ENCODE measurements at places on chromosomes 3 and 15. TPM values are rescaled to one million over a fixed set of nuclear protein-coding genes. Genes with fewer than 3 reads are reported as not detected.

GOLGB1 gene
- 102 TPM for total RNA-seq

ST3GAL6 gene
- 10.6 TPM for total RNA-seq

PCOLCE2 gene
- 11.0 TPM for total RNA-seq

DNA sequence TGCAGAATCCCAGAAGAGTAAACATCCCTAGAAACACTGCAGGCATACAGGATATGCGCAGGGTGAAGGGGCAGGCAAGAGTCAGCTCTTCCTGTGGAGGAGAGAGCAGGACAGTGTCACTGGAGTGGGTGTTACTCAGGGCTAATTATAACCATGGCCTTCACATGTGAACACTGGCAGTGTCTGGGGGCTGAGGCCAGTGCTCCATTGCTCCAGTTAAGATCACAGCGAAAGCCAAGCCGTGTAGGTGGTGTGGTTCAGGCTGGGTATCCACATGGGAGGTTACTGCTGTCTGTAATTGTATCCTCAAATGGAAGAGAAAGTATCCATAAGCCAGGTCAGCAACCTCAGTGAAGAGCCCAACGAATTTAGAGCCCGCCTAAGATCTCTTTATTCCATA is 84.6 kb downstream of the MESD start:
- H3K27me3 ChIP-seq: no peaks in the 10 kb centered on the region
- no peaks in the 10 kb centered on the region for H3K36me3 ChIP-seq
- H3K4me1 ChIP-seq: no peaks in the 10 kb centered on the region
- no peak overlapping the region for H3K27ac ChIP-seq
- no peak overlapping the region for H3K4me3 ChIP-seq

- no peaks in the 10 kb centered on the region for H3K27me3 ChIP-seq
- peaks cover 2% of the 10 kb centered on the region for H3K36me3 ChIP-seq
- peaks cover 41% of the 10 kb centered on the region for H3K4me1 ChIP-seq
- no peak for DNase-seq
- no peak overlapping the region for H3K4me3 ChIP-seq
- H3K27ac ChIP-seq: peak overlapping the region; percentile 88
These were observed 24.0 kb downstream of the ANXA2 start for GRCh38 chr15:60373745-60374144.

DNA sequence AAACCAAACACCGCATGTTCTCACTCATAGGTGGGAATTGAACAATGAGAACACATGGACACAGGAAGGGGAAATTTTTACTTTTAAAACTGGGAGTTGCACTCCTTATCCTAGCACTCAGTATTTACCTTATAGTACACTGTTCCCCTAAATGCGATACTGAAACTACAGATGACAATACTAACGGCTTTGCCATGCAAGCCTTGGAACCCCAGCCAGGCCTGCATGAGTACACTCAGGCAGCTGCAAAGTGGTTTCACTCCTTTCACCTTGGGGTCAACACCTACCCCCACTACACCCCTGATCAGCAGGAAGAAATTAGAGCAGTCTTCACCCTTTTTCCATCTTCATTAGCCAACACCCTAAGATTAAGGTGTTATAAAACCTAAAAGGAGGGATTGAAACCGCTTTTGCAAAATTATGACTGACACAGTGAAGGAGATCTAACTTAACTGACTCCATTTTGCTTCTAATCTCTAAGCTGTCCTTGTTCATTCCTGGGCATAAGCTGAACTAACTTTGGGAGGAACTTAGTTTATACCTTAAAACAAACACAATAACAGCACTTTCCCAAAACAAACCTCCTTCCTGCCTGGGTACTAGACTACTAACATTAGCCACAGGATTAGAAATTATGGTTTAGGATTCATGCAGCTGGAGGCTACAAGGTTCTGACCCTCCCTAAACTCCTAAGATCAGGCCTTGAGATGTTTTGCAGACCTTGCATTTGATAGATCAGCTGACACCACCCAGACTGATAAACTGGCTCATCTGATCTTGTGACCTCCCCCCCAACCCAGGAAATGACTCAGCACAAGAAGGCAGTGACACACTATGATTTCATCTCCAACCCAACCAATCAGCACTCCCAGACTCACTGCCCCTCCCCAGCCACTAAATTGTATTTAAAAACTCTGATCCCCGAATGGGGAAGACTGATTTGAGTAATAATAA is 452.1 kb upstream of the PPP2R3A start:
- no peak for DNase-seq
- no peak overlapping the region for H3K27ac ChIP-seq
- no peaks in the 10 kb centered on the region for H3K4me1 ChIP-seq
- H3K4me3 ChIP-seq: no peak overlapping the region

DNA sequence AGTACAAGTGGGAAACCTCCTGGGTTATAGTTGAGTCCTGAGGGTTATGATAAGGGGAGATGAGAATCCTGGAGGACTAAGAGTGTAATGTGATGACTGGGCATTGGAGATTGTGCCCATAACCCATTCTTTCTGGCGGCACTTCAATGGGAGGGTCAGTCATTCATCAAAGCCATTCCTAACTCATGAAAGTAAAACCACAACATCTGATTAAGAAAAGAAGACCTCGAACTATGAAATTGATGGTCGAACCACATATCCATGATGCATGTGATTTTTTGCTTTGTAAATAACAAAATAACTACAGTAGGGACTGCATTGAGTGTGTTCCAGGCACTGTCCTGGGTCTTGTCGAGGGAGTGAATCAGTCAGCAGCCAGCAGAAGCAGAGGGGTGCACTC is 215.1 kb downstream of the SHQ1 start:
- H3K4me3 ChIP-seq: no peak overlapping the region
- no peaks in the 10 kb centered on the region for H3K27me3 ChIP-seq
- DNase-seq: no peak
- H3K36me3 ChIP-seq: no peaks in the 10 kb centered on the region

GRCh38 chr3:124489506-124489905 is 240.7 kb upstream of the UMPS start:
- H3K4me1 ChIP-seq: no peaks in the 10 kb centered on the region
- no peak for DNase-seq
- H3K4me3 ChIP-seq: no peak overlapping the region
- H3K27ac ChIP-seq: no peak overlapping the region

Measured in prostate gland (tissue), 2 donors.